ENCODE measurements at places on chromosomes 4 and X.

DNA sequence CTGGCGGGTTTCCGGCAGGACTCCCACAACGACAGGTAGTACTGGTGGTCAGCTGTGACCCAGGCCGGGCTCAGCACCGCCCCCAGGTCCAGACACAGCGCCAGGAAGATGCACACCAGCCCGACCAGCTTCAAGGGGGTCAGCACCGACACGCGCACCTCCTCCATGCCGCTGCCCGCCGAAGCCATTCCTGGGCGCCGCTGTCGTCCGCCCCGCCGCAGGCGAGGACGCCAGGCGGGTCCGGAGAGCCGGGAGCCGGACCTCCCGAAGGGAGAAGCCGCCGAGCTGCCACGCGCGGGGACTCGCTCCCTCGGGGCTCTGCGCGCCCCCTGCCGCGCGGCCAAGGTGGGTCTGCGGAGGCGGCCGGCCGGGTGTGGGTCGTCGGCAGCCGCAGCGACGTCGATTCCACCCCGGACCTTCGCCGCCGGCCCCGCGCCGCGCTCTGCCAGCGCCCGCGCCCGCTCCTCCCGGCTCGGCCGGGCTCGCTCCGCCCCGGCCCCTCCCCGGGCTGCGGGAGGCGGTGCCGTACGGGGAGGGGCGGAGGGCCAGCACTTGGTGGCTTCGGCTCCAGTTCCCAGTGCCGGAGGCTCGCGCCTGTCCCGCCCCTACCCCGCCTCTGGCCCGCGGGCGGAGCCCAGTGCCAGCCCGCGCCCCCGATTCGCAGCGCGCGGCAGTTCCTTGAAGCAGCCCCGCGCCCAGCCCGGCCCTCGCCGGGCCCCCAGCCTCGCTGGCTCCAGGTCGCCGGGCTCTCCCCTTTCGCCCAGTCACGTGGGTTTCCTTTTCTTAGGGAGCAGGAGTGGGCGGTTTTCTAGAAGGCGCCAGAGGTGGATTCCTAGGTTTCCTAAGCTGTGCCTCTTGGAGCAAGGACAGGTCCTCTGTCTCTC lies at the start of gene TMEM47:
Gene TMEM47, minus strand, starts transcription at position 444 of the 884 bp plus-strand sequence. Its CDS starts 256 bp downstream, at position 188.
- DNase-seq: no peak

DNA sequence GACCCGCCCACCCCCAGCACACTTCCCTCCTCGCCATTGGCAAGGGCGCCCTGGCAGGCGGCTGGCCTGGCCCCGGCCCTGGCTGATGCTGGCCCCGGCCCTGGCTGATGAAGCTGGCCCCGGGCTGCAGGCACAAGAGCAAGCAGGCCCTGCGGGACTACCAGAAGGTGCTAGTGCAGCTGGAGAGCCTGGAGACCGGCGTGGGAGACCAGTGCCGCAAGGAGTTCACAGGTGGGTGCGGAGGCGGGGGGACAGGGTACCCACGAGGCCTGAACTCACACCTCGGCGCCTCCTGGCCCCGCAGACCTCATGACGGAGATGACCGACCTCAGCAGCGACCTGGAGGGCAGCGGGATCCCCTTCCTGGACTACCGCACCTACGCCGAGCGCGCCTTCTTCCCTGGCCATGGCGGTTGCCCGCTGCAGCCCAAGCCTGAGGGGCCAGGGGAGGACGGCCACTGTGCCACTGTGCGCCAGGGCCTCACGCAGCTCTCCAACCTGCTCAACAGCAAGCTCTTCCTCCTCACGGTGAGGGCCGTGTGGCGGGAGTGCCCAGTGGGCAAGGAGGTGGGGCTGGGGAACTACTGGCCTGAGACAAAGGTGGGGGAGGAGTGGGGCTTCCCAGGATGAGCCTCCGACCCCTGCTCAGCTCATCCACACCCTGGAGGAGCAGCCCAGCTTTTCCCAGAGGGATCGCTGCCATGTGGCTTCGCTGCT lies 6.1 kb upstream of the SRPK3 start:
- no peak for DNase-seq

- no peak for DNase-seq
Measured at GRCh38 chrX:156002507-156002906, 5.0 kb downstream of the IL9R start.

DNA sequence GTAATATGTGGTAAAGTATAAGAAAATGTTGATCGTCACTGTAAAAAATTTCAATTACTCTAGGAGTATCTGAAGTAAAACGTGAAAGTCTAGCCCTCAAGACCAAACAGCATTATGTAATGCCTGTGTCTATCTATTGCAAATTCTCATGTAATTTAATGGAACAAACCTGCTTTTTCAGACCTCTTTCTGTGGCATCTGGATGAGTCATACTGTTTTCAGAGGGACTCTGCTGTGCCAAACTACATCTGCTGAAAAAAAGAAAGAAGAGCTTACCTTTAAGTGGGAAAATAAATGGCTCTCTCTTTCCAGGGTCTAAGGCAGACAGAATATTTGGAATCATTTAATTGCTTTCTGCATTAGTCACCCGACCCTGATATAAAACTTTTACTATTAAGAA lies 89.8 kb upstream of the ARMCX2 start:
- DNase-seq: no peak

GRCh38 chr4:55757356-55757952 lies 62.1 kb upstream of the EXOC1L start:
- no peak for DNase-seq

- no peak for DNase-seq
Measured at GRCh38 chr4:39453738-39454137, 5.0 kb downstream of the RPL9 start.

- DNase-seq: no peak
Measured at GRCh38 chr4:169854090-169854489, 96.3 kb upstream of the HPF1 start.

GRCh38 chr4:108796173-108796572 lies 33.3 kb upstream of the ETNPPL start:
- no peak for DNase-seq

GRCh38 chrX:110276778-110277177 lies 41.1 kb downstream of the AMMECR1 start:
- no peak for DNase-seq

- peak; percentile 36 for DNase-seq
Measured at GRCh38 chrX:21985332-21985777, 44.8 kb downstream of the SMS start.

GRCh38 chrX:9638871-9639270 lies 126.8 kb downstream of the GPR143 start:
- DNase-seq: no peak

DNA sequence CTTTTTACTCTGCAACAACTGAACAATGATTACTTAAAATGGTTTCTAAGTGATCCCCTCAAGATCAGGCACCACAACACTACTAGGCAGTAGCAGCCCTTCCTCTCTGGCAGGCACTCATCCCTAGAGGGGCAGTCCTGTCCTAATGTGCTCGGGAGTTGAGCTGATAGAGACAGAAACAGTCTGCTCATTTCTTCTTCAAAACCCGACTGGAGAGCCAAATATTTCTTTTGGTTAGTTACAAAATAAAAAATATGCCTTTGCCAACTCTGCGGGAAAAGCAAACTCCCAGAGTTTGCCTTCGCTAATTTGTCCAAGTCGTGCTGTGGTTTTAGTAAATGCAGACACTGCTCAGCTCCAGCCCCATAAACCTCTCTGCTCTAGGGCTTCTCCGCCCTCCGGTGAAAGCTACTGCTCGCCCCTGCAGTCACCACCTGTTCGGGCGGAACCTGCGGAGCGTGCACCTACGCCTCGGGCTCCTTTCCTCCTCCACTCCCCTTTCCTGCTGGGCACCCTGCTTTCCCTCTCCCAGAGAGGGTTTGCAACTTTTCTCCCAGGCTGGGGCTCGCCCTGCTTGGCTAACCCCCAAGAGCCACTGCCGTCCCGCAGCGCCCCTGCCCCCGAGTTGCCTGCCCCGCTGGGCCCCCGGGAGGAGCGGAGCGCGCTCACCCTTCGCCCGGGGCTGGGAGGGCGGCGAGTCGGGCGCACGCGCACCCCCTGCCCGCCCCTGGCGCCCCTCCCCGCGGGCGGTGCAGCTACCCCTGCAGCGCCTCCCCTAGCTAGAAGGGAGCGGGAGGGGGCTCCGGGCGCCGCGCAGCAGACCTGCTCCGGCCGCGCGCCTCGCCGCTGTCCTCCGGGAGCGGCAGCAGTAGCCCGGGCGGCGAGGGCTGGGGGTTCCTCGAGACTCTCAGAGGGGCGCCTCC lies at the start of gene NPNT:
Gene NPNT, plus strand, starts transcription at position 812 of the 923 bp plus-strand sequence. CDS start 182 bp downstream, outside the sequence.
- no peak for DNase-seq

- no peak for DNase-seq
Measured at GRCh38 chrX:53004038-53004437, 44.6 kb upstream of the GPR173 start.

- no peak for DNase-seq
Measured at GRCh38 chr4:48071191-48071590, 54.6 kb downstream of the NIPAL1 start.

DNA sequence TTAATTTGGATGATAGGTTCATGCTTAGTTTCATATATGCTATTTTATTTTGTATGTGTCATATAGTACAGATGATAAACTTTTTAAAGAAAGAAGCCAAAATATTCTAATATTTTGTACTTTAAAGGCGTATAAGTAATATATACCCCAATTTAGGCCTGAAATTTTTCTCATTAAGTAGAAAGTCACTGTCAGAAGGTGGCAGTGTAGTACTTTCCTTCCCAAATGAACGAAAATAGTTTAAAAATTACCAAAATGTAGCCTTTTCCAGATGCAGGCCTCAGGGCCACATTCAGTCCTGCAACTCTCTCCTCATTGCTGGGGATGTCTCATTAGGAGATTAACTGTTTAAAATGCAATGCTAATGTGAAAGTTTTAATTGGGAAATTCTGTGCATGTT lies 1263.6 kb downstream of the C4orf33 start:
- no peak for DNase-seq

DNA sequence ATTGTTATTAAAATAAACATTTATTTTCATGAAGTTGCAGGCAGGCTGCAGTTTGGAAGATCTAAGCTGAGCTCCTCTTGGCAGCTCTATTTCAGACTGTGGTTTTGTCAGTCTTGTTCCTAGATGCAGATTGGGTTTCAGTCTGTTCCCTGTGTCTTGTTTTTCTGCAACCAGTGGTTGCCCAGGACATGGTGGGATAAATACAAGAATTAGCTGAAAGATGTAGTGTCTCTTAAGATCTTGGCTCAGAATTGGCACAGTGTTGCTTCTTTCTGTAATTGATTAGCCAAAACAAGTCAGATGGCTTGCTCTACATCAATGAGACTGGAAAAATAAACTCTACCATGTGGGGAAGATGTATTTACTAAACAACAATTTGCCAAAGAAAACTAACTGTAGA lies 283.0 kb upstream of the BOD1L1 start:
- no peak for DNase-seq

DNA sequence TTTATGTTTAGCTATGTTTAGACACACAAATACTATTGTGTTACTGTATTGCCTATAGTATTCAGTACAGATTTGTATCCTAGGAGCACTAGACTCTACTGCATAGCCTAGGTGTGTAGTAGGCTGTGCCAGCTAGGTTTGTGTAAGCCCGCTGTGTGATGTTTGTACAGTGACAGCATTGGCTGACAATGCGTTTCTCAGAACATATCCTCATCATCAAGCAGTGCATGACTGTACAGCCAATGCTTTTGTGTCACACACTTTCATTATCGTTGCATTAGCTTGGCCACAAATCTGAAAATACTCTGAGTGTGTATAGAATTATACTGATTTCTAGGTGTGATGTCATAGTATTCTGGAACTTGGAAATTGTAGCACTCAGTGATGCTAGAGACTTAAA lies 63.4 kb downstream of the CLDN34 start:
- DNase-seq: no peak

GRCh38 chrX:84415140-84415539 lies 87.1 kb downstream of the HDX start:
- DNase-seq: no peak

DNA sequence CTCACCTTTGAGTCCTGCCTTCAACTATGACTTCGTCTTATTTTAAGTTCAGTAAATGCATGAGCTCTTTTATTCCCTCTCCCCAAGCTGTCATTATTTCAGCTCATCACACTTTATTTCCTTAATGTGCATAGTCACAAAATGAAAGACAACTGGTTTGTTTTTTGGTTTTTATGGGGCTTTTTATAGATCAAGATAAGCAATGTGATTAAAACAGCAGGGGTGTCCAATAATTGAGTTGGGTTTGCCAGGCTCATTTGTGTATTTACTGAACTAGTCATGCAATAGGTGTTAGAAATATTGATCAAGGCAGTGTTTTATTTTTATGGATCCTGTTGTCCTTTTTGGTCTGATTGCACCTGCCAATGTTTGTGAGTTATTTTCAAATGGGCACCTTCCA lies 102.2 kb downstream of the FRMPD4 start:
- DNase-seq: no peak

DNA sequence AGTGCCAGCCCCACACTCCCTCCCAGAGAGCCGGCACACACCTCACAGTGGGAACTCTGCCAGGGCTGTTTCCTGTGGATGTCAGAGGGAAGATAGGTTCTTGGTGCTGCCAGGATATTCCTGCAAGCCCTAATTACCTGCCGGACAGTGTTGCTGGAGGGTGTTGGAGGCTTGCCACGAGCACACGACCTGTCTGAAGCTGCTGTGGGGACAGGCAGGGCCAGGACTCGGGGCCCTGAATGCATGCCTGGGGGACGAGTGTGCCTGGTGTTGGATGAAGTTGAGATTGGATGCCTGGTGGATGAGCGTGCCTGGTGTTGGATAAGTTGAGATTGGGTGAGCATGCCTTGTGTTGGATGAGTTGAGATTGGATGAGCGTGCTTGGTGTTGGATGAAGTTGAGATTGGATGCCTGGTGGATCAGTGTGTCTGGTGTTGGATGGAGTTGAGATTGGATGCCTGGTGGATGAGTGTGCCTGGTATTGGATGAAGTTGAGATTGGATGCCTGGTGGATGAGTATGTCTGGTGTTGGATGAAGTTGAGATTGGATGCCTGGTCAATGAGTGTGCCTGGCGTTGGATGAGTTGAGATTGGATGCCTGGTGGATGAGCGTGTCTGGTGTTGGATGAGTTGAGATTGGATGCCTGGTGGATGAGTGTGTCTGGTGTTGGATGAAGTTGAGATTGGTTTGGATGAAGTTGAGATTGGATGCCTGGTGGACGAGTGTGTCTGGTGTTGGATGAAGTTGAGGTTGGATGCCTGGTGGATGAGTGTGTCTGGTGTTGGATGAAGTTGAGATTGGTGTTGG lies 23.2 kb upstream of the UVSSA start:
- no peak for DNase-seq

- no peak for DNase-seq
Measured at GRCh38 chrX:147902270-147902669, 9.4 kb upstream of the FMR1 start.

- no peak for DNase-seq
Measured at GRCh38 chrX:149937871-149938426, 342 bp downstream of the EOLA2 start.

- DNase-seq: no peak
Measured at GRCh38 chr4:55068522-55068921, 56.9 kb downstream of the KDR start.

- DNase-seq: no peak
Measured at GRCh38 chr4:93359586-93359985, 469.0 kb upstream of the ATOH1 start.

GRCh38 chrX:39759526-39760224 lies 338.1 kb downstream of the BCOR start:
- DNase-seq: no peak

- DNase-seq: no peak
Measured at GRCh38 chr4:110515676-110516075, 39.7 kb downstream of the ENPEP start.
